T-helper 22 cell (primary cell): ENCODE measurements at places on chromosomes 11 and 22.
A peak's percentile ranks its signal among the peaks of the same experiment; 100 is the strongest.

- peak; percentile 76 for DNase-seq
Observed at GRCh38 chr22:25062386-25063085, 110.0 kb downstream of the KIAA1671 start.

DNA sequence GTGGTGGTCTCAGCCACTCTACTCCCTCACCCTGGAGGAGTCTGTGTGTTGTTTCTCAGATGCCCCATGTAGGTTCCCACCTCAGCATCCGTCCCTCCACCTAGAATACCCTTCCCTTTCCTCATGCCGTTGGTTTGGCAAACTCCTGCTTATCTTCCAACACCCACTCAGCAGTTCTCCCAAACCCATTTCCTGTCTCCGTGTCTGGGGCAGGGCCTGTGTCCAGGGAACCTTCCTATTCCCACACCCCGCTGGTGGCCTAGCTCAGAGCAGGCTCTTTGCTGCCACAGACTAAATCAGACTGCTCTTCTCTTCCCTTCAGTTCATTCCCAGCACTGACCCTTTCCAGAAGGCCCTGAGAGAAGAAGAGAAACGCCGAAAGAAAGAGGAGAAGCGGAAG lies 7.5 kb upstream of the SREBF2 start:
- DNase-seq, result no peak

GRCh38 chr11:121494355-121495099 lies 41.8 kb upstream of the SORL1-AS1 start:
- DNase-seq, result no peak

- no peak for DNase-seq
Observed at GRCh38 chr11:89420981-89421380, 70.2 kb downstream of the NOX4 start.

DNA sequence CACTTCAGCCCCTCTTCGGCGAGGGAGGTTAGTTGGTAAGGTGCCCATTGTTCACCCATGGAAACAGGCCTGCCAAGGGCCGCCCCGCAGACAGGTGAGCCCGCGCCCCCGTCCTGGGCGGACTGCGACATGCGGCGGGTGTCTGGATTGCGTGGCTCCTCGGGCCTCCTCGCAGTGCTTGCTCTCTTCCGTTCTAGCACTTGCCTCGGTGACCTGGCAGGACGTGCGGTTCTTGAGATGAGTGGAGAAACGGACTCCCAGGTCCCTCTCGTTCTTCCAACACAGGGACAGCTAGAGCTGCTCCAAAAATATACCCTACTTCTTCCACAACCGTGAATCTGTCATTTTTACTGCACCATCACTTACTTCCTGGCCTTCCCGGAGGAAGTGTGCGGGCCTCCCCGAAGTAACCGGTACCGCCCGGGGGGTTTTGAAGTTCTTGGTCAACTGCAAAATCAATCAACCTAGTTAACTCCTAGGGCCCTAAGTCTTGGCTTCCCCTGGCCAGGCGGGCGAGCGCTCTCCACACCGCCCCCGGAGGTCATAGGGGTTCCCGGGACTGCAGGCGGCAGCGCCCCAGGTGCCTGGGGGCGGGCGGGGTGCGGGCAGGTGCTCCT lies 745 bp upstream of the ZBTB44 start:
- DNase-seq, result peak; percentile 15

GRCh38 chr11:133619397-133619796 lies 87.1 kb upstream of the OPCML start:
- no peak for DNase-seq
